Colonic mucosa (tissue), 4 donors: ENCODE measurements at places on chromosomes 4 and X.

- no peak for DNase-seq
These were observed 944.7 kb upstream of the NDST4 start for GRCh38 chr4:116058129-116058528.

DNA sequence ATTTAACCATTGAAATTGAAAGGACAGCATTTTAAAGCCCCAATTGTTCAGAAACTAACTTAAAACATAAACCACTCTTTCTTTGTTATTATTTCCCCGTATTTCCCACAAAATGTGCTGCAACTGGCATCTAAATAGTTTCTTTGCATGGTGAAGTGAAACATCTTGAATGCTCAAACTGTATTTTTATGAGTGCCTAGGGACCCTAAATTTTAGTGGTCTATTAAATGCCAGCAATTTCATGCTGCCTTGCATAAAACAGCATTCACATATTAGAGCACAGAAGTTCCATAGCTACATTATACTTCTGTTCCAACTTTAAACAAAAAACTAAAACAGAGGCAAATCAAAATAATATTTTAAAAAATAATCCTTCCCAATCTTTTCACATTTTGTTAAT, 5.4 kb downstream of the RAB28 start:
- DNase-seq, result no peak

DNA sequence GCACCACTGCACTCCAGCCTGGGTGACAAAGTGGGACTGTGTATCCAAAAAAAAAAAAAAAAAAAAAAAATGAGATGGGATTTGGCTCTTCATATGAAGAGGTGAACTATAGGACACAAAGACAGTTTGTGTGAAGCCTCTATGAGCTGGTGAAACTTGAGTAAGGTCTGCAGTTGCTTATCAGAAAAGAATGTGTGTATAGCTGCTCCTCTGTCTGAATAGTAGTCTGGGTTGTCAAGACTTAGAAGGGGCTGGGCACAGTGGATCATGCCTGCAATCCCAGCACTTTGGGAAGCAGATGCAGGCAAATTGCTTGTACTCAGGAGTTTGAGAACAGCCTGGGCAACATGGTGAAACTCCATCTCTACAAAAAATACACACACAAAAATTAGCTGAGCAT, 82.8 kb downstream of the ARSF start:
- DNase-seq, result no peak

DNA sequence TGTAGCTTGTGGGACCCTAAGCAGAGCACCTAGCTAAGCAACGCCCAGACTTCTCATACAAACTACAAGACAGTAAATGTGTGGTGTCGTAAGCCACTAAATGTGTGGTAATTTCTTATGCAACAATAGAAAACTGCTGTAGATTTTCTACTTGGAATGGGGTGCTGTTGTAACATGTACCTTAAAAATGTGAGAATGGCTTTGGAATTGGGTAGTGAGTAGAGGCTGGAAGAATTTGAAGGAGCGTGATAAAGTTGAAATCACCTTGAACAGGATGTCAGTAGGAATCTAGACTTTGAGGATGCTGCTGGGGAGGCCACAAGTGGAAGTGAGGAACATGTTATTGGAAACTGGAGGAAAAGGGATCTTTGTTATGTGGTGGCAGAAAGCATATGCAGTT, 43.2 kb upstream of the FUNDC1 start:
- DNase-seq, result no peak

DNA sequence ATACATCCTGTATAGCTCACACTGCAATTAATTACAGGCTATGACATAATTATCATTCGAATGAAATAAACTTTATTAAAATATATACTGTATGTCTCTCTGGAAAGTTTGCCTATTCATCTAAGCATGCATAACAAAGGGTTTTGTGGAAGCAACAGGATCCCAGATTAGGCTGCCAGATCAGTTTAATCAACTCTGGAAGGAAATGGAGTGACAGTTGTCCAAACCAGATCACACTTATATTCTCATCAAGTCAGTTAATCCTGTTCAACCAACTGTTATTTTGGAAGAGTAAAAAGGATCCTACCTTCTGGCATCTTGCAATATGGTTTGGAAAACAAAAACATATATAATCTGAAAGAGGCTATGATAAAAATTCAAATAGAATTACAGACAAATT, 312.2 kb downstream of the FAT4 start:
- DNase-seq, result no peak

GRCh38 chr4:111360906-111361305, 738.0 kb upstream of the PITX2 start:
- DNase-seq, result no peak

DNA sequence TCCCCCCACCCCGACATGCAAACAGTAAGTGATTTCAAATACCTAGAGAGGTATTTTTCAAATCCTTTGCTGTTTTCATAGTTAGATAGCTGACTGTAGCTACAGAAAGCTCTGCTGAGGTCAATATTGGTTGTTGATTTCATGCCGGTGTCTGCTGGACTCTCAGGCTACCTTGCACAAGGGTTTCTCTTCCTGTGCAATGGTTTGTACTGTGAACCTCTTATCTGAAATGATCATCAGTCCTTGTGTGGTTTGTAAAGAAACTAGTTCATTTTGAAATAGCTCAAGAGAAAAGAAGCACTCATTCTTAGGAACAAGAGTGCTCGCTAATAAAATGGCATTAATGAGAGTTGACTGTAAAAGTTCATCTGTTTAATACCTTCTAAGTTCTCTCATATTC, 2.1 kb downstream of the MTM1 start:
- no peak for DNase-seq
